ENCODE measurements at places on chromosomes 6 and 20.
A peak's percentile ranks its signal among the peaks of the same experiment; 100 is the strongest.

- no peak for DNase-seq
Measured at GRCh38 chr20:46317685-46318177, 9.4 kb upstream of the CDH22 start.

DNA sequence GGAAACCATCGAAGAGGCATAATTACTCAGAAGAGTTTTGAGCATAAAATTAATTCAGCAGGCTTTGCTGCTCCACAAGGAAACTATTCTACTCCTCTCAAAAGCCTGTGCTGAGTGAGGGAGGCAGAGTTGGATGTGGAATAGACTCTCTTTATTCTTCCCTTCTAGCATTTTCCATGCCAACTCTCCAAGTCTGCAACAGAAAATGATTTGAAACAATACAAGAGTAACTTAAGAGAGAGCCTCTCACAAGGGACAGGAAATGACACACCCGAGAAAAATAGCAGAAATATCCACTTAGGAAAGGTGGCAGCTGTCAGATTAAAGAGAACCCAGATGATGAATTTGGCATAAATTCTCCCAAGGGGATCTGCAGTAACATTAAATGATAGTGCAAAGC, 26.3 kb upstream of the LAMP5 start:
- no peak for DNase-seq

- no peak for DNase-seq
Measured at GRCh38 chr6:42095094-42095493, 44.8 kb downstream of the TAF8 start.

DNA sequence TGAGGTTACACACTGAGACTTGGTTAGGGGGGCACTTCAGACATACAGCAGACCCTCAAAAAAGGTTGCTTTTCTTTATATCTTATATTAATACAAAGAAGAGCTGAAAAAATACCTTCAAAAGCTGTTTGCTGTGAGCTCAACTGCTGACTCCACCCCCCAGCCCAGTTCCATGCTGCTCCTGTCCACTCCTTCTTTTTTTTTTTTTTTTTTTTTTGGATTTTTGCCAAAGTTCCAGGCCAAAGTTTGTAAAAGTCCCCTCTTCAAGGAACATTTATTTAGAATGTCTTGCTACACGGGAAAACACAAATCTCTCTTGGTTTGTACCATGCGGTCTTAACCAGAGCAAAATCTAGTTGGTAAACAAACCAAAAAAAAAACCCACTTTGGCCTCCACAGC, 85.3 kb upstream of the AKAP12 start:
- peak; percentile 64 for DNase-seq

DNA sequence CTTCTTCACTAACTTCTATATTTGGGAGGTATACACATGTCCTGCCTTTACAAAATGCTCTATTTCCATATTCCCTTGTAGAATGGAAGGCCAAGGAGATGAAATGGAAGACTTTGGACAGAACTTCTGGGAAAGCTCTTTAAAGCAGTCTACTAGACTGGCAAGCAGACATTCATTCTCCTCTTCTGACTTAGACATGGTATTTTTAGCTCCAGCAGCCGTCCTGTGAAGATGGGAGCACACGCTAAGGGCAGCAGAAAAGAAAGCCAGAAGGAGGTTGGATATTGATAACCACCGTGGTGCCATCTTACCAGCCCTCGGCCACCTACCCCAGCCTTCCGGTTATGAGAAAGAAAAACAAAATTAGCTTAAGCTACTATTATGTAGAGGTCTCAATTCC, 70.1 kb upstream of the E2F3 start:
- no peak for DNase-seq

- DNase-seq = no peak
Measured at GRCh38 chr6:5878792-5879191, 127.9 kb downstream of the NRN1 start.

DNA sequence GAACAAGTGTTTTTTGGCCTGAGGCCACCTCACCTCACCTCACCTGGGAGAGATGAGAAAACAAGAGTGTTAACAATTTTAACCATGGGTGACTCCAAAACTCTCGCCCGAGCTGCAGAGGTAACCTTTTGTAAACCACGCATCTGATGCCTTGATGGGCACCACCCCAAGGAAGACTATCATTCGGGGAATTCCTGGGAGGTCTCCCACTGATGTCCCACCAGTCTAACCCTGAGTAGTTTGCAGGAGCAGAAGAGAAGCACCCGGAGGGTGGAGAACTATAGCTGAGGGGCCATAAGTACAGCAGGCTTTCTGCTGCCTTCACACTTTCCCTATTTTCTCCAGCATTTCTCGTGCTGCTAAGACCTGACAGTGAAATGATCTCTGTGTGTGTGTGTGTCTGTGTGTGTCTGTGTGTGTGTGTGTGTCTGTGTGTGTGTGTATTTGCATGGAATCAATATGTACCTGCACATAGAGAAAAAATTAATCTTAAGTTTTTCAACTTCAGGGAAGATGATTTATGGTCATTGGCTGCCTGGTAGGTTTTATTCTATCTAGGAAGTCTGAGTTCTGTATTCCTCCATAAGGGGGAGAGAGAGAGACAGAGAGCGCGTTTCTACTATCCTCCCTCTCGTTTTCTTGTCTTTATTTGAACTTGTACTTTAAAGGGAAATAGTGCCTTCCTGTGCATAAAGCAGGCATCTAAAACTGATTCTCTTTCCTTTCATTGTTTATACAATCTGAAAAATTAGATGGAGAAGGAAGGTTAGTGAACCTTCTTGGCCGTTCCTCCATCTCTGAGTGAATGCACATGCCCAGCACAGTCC, 75.8 kb downstream of the CAP2 start:
- no peak for DNase-seq

- DNase-seq = no peak
Measured at GRCh38 chr6:166672624-166673206, 45.7 kb upstream of the RPS6KA2 start.

DNA sequence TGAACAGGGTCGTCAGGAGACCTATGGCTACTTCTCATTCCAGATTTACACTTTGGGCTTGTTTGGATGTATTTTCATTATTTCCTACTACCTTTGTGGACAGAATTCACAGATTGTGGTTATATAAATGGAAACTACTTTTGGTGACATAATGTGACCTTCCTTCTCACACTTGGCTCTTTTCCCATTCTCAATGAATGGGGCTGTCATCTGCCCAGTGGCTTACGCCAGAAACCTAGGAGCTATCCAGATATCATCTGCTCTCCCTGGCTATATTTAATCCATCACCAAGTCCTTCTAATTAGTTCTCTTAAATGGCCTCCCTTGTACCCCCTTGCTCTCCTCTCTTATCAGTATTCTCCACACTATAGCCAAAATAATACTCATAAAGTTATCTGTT, 1606.8 kb downstream of the KHDRBS2 start:
- no peak for DNase-seq

All from left ventricle myocardium superior (tissue), 1 donor.